ENCODE measurements at places on chromosomes 13 and 19.

GRCh38 chr19:47729468-47729798 is 15.9 kb upstream of the NOP53 start:
- no peak for DNase-seq

GRCh38 chr13:35179920-35180663 is 238.0 kb downstream of the NBEA start:
- DNase-seq, result no peak

DNA sequence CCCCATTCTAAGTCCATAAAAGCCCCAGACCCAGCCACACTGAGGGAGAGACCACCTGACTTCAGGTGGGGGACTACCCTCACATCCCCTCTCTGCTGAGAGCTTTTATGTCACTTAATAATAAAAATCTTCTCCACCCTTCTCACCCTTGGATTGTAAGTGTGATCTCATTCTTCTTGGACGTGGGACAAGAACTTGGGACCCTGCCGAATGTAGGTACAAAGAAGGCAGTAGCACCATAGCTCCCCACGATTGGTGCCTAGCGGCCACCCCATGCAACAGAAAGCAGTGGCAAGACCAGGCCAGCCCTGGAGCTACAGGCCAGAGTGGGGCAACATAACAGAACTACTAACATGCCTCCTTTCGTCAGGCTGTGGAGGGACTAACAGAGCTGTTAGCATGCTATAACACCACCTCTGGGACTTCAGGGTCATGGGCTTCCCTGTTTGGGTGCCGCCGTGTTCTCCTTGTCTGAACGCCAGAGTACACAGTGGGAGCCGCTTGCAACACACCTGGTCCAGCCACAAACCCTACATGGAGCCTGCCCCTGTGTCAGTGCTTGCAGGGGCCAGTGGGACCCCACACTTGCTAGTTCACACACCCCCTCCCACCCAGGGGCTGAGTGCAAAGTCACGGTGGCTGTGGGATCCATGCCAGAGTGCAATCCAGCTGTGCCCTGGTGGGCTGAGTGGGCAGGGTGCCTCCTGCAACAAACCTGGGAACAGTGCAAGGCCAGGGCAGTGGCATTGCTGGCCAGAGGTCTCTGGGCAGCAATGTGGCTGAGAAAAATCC is 5.2 kb upstream of the FBXO17 start:
- DNase-seq, result no peak

DNA sequence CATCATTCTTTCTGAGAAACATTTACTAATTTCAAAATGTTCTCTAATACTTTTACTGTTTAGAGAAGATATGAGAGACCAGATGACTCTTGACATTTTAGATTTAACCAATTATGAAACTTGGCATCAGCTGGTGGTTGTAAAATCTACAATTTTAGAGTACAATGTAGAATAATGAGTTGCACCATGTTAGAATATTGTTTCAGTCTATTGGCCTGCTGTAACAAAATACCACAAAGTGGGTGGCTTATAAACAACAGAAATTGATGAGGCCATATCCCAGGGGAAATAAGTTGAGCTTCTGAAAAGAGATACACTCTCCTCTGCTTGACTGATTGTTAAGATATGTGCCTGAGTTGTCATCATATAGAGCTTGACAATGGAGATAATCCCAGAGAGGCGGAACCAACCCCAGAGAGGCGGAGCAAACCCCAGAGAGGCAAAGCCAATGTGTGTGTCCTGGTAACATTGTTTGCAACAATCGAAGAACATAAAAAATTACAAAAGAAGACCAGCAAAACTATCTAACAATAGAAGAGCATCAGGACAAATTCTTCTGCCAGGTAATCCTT is 373.0 kb upstream of the SLITRK1 start:
- DNase-seq, result no peak
